ENCODE measurements at places on chromosomes 5 and 9.

GRCh38 chr5:36602704-36603321, 3.6 kb upstream of the SLC1A3 start:
- no peak for DNase-seq

GRCh38 chr9:21789541-21790037, 12.8 kb upstream of the MTAP start:
- DNase-seq: peak; percentile 79

GRCh38 chr5:154162539-154163151, 27.9 kb upstream of the GALNT10 start:
- no peak for DNase-seq

DNA sequence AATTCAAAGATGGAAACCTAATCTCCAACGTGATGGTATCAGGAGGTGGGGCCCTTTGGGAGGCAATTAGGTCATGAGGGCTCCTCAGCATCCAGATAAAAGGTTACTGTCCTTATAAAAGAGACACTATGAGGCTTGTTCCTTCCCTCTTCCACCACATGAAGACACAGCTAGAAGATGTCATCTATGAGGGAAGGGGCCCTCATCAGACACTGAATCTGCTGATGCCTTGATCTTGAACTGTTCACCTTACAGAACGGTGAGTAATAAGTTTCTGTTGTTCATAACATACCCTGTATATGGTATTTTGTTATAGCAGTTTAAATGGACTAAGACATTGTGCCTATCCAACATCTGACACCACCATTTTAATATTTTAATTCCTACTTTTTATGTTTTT, 19.7 kb upstream of the CCNH start:
- no peak for DNase-seq
